HCT116 (cell line): ENCODE measurements at places on chromosomes 1 and 21. TPM values are rescaled to one million over a fixed set of nuclear protein-coding genes. Genes with fewer than 3 reads are reported as not detected.

- no peak for DNase-seq
These were observed 45.7 kb downstream of the ATP5PO start for GRCh38 chr21:33869873-33870272.

DNA sequence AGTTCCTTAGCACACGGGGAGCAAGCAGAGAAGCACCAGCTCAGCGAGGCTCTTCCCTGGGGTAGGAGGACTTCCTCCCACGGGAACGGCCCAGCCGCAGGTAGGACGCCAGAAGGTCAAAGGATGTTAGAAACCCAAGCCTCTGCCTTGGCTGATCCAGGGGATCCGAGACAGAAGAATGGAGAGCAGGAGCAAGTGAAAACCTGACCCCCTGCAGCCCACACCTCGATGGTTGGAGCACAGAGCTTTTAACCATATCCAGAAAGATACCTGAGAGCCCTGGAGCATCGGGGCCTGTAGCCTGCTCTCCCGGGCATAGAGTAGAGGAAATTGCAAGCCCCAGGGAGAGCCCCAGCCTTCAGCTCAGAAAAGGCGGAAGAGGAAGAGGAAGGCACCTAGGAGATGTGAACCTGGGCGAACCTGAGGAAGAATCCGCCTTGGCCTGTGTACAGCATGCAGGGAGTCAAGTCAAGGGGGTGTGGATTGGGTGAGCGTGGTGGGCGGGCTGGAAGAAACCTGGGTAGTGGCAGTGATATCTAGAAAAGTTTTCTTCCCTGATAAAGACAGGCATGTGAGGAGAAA, 76.3 kb downstream of the PSMG1 start:
- DNase-seq: no peak

DNA sequence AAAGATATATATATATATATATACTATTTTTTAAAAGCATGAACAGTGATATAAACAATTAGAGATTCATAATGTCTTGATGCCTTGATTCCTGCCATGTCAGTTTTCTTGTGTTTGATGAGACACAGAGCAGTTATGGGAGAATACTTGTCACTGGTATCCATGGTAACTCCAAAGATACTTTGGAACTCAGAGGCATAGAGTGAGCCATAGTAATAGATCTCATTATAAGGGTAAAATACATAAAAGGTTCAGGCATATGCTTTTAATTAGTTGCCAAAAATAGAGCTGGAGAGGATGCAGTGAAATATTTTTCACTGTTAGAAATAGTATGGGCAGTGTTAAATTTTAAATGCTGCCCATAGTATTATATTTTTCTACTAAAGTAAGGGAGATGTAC, 134.1 kb downstream of the SYT14 start:
- no peak for DNase-seq

DNA sequence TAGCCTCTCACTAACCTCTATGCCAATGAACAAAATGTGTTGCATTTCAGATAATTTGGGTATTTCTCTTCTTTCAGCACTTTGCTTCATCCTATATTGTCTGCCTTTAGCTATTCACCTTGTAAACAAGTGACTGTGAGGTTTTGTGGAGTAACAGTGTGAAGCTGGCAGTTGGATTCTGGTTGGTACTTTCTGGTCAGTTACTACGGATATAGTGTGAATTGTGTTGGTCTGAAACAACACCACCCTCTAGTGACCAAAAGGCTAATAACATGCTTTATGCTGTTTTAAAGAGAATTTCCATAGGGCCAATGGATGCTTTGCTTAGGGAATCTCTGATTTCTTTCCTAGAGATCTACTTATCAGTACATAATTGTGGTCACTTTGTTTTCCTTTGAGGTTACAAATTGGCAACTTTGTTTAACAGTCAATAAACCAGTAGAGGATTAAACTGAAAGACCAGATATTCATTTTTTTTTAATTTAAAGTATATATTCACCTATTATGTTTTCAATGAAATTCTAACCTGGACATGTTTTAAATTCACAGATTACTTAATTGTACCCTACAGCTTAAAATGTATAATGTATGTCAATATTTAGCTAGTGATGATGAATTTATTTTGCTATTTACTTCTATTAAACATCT, 2.5 kb upstream of the PTGER3 start:
- DNase-seq: peak; percentile 61

- no peak for DNase-seq
These were observed 294.4 kb upstream of the NR5A2 start for GRCh38 chr1:199733125-199733524.

DNA sequence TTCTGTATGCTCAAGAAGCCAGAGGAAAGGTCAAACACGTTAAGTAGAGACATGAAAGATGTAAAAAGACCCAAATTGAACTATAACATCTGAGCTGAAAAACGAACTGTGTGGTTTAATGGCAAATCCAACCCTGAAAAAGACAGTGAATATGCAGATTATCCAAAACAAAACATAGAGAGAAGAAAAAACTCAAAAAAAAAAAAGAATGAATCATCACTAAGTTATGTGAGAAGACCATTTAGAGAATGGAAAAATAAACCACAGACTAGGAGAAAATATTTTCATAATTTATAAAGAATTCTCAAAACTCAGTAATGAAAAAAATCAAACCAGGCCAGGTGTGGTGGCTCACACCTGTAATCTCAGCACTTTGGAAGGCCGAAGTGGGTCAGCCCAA, 253.3 kb downstream of the PLPP3 start:
- no peak for DNase-seq

GRCh38 chr21:43294194-43294902, 125.5 kb downstream of the CRYAA start:
- DNase-seq: no peak

DNA sequence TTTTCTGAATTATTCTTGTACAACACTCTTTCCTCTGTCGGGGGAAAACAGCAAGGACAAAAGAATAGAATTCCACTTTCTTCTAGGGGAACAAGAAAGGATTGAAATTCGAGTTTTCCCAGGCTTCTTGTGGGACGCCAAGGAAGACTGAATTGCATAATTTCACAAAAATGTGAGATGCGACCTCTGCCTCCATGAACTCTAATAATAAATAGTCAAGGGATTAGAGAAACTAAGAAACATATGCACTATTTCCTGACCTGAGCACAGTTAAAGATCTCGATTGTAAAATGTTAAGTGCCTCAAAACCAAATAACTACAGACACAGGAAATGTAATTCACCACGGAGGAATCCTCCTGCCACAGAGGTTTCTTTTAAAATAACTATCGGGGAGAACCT, 117.3 kb upstream of the MARK1 start:
- DNase-seq: no peak

- no peak for DNase-seq
These were observed 9.6 kb downstream of the UMODL1 start for GRCh38 chr21:42080788-42081083.

- DNase-seq: no peak
These were observed 2.0 kb upstream of the CCN1 start for GRCh38 chr1:85578321-85579295.

DNA sequence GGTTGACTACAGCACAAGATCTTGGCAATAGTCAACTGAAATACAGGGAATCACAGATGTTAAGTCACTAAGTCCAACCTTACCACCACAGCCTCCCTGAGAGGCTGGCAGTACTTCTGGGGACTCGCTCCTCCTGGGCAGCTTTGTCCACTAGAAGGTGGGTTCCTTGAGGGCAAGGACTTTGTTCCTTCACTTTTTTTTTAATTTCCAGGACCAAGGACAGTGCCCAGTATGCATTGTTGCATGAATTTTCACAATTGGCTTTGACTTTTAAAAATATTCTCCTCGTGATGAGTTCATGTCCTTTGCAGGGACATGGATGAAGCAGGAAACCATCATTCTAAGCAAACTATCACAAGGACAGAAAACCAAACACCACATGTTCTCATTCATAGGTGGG, 96.7 kb upstream of the IGSF21 start:
- no peak for DNase-seq

DNA sequence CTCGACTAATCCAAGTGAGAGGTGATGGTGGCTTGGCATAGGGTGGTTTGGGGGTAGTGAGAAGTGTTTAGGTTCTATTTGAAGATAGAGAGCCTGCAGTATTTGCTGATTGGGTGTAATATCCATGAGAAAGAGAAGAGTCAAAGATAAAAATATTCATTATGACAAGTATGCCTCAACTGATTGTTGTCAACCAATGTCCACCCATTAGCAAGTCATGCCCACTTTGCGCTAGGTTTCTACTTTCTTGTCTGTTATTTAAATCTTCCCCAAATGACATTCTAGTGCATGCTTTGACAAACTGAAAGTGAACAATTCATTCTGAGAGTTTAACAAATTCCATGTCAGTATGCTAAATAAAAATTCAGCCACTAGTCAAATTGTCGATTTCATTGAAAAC, 3.8 kb upstream of the XCL1 start:
- no peak for DNase-seq

TRPM2 gene
- total RNA-seq: 28.1 TPM

CYYR1 gene
- 0.12 TPM for total RNA-seq

HJV gene
- total RNA-seq: not detected

SMIM1 gene
- 5.5 TPM for total RNA-seq

SSBP3 gene
- total RNA-seq: 37.5 TPM
